ENCODE measurements at places on chromosomes 3 and 15.
A peak's percentile ranks its signal among the peaks of the same experiment; 100 is the strongest.

- DNase-seq: no peak
Observed at GRCh38 chr15:79736435-79737000, 160.3 kb downstream of the MTHFS start.

DNA sequence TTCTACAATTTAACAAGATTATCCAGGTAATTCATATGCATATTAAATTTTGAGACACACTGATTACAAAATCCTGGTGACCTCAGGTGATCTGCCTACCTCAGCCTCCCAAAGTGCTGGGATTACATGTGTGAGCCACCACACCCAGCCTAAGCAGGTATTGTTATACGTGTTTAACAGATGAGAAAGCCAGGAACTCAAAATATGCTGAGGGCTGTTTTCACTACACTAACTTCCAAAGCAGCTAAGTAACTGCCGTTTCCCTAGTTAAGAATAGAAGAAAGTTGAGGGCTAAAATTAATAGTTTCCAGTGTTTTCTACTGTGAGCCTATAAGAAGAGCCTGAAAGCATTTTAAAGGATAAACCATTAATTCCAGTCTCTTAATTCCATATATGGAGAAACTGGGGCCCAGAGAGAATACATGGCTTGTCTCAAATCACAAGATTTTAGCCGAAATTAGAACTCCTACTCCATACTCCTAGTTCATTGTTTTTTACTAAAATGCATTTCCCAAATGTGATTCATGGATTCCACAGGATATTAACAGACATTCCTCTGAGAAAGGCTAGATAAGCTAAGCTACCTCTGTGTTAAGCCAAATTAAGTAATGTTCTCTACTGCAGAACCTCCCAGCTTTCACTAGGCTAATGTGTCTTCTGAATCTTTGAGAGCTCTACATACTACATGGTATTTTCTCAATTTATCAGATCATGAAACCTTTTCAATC is 17.0 kb upstream of the AVEN start:
- no peak for DNase-seq

DNA sequence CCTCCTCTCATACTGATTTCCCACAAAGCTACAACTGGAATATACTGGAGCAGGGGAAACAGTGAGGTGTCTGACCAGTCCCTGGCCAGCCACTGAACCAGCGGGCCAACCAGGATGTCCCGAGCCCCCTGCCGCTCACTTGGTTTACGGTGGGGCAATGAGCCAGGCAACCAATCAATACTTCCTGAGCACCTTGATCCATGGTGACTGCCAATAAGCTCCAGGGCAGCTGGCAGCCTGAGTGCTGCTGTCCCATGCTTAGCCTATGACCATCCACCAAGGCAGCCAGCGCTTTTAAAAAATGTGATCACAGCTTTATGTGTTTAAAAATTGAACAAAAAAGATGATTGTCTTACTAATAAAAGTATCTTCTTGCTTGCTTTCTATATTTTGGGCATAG is 4.2 kb downstream of the SCN10A start:
- DNase-seq: no peak

DNA sequence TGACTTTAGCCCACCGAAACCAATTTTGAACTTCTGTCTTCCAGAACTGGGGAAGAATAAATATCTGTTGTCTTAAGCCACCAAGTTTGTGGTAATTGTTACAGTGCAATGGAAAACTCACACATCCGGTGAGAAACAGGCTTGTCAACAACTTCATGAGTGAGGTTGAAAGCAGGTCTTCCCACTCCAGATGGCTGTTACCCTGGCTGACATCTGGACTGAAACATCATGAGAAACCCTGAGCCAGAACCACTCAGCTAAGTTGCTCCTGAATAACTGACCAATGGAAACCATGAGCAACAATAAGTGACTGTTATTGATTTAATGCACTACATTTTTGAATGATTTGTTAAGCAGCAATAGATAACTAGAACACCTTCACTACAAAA is 10.3 kb downstream of the ACSBG1 start:
- DNase-seq: no peak

DNA sequence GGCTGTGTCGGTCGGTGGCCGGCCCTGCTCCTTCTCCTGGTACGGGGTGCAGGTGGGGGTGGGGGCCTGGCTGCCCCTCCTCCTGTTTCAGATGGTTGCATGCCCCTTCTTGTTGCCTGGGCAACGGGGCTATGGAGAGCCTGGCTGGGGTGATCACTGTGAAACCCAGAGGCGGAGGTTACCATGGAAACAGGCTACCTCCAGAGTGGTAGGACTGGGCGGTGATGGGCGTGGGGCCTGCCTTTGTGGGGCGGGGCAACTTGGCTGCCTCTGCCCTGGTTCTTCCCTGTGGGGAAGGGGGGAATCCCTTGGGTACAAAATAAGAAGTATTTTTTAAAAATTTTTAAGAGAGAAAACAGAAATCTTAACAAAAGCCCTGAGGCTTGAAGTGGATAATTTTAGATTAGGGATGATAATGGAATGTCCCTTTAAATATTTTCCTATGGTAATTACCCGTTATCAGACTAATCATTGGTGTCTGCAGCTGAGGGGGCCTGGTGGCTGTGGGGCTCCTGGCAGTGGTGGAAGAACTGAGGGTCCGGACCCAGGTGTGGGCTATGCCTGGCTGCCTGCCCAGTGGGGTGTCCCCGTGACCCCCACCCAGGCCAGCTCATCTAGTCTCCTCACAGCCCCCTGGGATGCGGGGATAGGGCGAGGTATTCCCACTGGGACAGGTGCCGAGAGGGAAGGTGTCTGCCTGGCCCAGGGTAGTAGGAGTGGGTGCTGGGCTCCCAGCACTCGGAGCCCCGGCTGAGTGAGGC is 32.5 kb downstream of the PLXNA1 start:
- peak; percentile 92 for DNase-seq

- DNase-seq: no peak
Observed at GRCh38 chr3:143935678-143936077, 35.9 kb upstream of the DIPK2A start.

- no peak for DNase-seq
Observed at GRCh38 chr3:43869491-43869890, 178.8 kb downstream of the ABHD5 start.

GRCh38 chr3:194367992-194368841 is 1.3 kb downstream of the LRRC15 start:
- no peak for DNase-seq

DNA sequence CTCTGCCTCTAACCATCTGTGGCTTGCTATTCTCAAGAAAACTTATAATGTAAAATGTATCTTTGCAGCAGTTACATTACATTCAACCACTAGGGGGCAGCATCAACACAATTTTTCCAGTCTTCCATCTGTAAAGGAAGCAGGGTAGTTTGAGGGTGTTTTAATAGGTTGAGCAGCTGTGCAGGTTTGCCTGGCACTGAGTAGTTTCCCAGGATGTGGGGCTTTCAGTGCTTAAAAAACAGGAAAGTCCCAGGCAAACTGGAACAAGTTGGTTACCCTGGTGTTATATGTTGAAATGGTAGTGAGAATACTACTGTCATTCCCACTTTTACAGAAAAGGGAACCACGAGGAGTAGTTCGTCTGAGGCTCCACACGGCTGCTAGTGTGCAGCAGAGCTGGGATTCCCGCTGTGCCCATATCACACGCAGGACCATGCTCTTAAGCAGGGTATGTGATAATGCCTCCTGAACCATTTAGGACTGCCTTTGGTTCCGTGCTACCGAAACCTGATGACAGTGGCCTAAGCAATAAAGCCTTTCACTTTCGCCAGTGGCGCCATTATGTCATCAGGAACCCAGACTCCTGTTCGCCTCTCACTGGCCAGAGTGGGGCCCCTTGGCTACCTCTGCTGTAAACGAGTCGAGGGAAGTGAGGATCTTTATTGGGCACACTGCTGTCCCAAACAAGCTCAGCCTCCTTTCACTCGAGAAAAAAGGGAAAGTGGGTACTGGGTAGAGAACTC is 64.7 kb upstream of the ZBTB38 start:
- DNase-seq: no peak

GRCh38 chr15:89165677-89166076 is 55.7 kb downstream of the RLBP1 start:
- no peak for DNase-seq

- DNase-seq: no peak
Observed at GRCh38 chr15:79136434-79137046, 46.0 kb upstream of the RASGRF1 start.

- no peak for DNase-seq
Observed at GRCh38 chr3:31673950-31674349, 141.2 kb downstream of the STT3B start.

DNA sequence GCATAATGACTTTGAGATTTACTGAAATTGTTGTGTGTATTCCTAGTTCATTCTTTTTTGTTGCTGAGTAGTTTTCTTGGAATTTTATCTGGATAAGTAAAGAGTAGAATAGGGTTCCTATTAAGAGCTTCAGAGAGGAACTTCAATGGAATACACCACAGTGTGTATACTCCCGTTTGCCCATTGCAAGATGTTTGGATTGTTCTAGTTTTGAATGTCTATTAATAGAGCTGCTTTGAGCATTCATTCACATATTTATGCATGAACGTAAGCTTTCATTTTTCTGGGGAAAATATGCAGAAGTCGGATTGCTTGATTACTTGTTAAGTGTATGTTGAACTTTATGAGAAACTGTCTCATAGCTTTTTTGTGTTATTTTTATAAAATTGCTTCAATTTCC is 580.5 kb downstream of the OTOL1 start:
- DNase-seq: no peak

DNA sequence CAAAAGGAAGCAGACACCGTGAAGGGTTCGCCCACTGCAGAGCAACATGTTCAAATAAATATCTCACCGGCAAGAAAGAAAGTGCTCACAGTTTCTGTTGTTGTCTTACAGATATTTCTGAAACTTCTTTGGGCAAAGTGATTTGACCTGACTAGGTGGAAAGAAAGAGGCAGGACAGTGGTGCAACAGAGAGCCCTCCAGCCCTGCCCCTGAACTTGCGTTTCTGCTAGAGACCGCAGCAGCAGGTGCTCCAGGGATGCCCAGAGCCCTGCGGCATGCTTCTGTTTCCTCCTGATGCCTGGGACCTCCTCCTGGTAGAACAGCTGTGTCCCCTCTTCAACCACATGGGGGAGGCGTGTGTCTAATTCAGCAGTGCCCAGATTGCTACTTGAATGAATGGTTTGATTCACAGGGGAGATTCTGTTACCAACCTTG is 123.4 kb downstream of the ATP10A start:
- DNase-seq: peak; percentile 42

- no peak for DNase-seq
Observed at GRCh38 chr3:149727656-149728055, 24.6 kb downstream of the COMMD2 start.

DNA sequence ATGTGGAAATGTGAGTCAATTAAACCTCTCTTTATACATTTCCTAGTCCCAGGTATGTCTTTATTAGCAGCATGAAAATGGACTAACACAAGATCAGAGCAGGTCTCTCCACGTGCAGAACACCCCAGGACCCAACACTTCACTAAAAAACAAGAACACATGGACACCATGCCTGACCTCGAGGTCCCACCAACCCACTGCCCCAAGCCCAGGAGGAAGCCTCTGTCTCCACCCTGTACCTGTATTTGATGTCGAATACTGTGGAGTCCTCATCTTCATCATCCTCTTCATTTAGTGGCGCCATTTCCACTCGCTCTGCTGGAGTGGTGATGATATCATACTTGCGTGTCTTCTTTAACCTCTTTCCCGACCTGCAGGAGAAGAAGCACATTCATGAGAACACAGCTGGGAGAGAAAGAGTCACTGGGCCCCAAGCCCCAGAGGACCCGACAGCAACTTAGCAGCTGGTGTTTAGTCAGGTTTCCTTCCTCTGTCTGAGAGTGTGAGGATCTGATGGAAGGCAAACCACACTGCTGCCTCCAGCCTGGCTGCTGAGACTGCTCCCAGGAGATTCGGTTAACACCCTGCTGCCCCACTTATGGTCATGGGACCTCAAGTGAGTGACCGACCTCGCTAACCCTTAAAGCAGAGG is 25.5 kb downstream of the FAM174B start:
- no peak for DNase-seq

DNA sequence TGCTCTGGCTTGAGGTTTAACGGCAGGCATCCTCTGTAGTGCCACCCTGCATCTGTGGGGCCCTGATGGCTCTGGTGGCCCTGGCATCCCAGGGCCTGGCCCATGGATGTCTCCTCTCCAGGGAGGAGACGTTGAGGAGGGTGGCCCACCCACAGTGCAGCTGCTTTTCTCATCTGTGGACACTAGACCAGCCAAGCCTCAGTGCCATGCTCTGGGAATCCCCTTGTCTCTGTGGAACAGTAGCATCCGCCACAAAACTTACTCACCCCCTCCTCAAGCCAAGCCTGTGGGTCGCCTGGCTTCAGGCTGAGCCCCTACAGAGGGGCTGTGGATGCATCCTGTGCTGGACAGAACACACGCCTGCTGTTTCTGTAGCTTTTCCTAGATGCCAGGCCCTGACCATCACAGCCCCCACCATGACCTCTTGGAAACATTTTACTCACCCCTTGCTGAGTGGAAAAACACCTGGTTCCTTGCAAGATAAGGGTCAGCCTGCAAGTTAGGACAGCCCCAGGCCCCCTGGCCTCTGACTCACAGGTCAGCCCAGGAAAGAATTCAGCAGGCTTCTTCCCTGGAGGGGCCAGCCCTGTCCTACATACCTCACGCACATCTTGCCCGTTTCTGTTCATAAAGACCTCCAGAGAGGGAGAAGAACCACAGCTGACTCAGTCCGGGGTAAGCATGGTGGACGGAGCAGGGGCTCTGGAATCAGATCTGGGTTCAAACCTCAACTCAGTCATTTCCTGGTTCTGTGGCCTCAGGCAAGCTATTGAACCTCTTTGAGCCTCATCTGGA is 19.0 kb downstream of the PAK6 start:
- DNase-seq: no peak

DNA sequence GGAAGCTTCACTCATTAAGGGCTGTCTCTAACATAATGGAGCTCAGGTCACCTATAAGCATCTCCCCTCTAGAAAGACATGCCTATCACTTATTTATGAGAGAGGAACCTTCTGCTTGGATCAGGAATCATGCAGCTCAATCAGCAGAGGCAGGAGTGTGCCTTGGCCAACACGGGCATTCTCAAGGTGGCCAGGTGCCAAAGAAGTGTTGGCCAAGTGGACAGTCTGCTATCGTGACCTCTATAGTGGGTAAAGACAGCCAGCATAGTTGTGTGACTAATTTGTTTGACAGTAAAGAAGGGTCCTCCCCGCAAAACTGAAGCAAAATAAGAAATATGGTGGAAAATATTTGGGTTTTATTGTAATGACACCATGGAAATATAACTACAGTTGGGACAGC is 14.7 kb upstream of the AGTR1 start:
- no peak for DNase-seq

DNA sequence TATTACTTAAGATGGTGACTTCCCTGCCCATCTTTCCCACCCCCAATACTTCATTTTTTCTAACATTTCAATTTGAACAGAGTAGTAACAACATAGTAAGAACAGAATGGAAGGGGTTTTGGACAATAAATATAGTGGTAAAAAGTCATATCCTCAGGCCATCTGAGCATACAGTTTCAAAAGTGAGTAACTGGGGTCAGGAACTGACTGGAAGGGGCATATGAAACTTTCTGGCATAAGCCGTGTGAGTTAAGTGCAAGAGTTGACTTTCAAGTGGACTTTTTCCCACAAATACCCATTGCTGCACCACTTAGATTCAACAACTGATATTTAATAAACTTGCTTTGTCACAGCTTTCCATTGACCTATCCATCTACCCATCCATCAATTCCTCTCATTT is 153.5 kb upstream of the IL12A start:
- no peak for DNase-seq

GRCh38 chr15:67678993-67679392 is 136.5 kb downstream of the MAP2K5 start:
- no peak for DNase-seq

Data from posterior cingulate gyrus (tissue), 11 donors.